Activated T-cell treated with anti-CD3 and anti-CD28 coated beads for 4 hours (primary cell): ENCODE measurements at places on chromosomes 11 and 22.
A peak's percentile ranks its signal among the peaks of the same experiment; 100 is the strongest.

DNA sequence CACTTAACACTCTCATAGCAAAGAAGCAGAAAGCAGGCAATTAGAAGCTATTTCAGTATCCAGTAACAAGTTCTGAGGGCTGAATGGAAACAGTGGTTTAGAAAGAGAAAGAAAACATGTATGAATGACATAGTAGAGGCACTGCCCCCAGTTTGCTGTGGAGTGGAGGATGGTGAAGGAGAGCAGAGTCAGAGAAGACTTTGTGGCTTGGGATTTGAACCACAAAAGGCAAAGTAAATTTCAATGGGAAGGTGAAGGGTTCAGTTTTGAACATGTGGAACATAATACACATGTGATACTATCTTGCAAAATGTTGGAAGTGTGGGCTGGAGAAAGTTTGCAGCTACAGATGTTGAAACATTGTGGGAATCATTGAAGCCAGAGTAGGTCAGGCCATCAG, 81.4 kb downstream of the SNX19 start:
- DNase-seq, result no peak

GRCh38 chr11:71164621-71165020, 87.8 kb downstream of the SHANK2 start:
- DNase-seq, result no peak

GRCh38 chr22:40609216-40609615, 27.3 kb downstream of the MRTFA start:
- no peak for DNase-seq

DNA sequence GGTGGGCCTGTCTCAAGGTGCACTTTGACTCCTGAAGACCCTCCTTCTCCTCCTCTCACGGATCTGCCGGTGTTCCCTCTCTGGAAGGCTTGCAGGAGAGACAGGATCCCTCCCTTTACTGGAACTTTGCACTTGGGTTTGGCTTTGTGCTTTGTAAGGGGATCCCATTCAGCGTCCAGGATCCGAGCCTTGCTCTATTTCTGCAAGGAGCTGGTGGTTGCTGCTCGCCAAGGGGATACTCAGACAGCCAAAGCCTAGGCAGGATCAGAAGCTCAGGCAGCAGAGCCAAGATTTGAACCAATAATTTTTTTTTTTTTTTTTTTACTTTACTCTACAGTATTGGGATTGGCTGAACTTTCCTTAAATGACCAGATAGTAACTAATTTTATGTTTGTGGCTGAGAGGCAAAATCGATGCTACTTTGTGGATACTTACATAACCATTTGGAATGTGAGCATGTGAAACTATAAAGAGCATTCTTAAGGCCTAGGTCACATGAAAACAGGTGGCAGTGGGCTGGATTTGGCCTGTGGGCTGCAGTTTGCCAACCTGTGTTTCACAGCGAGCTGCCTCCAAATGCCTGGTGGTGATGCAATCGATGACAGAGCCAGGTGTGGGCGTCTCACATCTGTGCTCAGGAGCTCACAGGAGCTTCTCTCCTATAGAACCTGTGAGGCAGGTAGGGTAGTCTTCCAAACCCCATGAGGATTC, 25.2 kb downstream of the BCR start:
- DNase-seq, result no peak

DNA sequence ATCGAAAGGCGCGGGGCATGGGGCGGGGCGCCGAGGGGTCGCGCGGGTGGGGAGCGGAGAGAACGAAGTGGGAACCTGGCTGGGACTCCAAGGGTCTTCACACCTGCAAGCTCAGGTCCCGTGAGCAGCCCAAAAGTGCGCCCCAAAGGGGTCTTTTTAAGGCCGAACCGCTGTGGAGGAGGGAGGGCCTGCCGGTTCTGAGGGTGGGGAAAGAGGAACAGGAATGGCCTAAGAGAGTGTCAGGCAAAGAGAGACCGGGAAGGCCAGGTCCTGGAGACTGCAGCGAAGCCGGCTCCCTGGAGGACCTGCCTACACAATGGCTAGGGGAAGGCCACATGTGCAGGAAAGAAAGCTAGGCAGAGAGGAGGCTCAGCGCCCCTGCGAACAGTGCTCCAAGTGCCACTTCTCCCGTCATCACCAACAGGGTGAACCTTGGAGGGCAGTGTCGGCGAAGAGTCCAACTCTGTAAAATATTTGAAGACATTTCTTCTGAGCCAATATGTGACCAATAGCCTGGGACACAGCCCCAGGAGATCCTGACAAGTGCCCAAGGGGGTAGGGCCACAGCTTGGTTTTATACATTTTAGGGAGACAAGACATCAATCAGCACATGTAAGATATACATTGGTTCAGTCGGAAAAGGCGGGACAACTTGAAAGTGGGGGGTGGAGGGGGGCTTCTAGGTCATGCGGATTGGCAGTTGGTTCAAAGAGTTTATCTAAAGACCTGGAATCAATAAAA, 710 bp upstream of the DGCR2 start:
- no peak for DNase-seq

DNA sequence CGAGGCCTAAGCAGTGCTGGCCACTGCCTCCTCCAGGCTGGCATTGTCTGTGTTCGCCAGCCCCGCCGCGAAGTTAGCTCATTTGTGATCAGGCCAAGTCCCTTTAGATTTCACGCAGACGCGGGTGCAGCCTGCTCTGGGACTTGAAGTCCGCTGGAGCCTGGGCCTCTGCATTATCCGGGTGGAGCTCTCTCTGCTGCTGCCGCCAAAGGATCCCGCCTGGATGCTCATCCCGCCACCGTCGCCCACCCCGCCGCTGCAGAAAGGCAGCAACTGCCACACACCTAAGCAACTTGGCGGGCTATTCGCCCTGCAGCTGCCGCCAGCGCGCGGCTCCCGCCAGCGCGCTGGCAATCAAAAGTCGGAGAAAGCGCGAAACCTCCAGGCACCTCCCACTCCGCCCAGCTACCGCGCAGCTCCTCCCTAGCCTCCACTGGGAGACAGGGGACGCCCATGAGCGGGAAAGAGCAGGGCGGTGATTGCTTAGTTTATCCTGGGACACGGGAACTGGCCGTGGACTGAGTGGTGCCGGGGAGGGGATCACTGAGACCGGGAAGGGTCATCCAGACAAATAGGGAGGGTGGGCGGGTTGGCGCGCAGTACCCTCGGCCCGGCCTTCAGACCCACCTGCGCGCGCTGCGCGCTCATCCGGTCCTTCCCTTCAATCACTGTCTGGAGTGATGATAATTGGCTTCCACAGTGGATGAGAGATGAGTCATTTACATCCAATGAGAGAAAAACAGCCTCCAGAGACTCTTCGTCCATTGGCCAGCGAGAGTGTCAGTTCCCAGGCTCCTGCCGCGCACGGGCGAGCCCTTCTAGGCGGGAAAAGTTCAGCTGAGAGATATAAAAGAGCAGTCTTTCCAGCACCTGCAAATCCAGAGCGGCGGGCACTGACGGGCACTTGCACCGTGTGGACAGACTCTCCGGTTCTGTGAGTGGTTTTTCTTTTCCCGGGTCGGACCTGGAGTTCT, at the start of gene FAM111B:
Gene FAM111B (plus strand): TSS at position 875 of the 974 bp plus-strand sequence. CDS start 2,389 bp downstream, outside the sequence.
- peak; percentile 11 for DNase-seq

DNA sequence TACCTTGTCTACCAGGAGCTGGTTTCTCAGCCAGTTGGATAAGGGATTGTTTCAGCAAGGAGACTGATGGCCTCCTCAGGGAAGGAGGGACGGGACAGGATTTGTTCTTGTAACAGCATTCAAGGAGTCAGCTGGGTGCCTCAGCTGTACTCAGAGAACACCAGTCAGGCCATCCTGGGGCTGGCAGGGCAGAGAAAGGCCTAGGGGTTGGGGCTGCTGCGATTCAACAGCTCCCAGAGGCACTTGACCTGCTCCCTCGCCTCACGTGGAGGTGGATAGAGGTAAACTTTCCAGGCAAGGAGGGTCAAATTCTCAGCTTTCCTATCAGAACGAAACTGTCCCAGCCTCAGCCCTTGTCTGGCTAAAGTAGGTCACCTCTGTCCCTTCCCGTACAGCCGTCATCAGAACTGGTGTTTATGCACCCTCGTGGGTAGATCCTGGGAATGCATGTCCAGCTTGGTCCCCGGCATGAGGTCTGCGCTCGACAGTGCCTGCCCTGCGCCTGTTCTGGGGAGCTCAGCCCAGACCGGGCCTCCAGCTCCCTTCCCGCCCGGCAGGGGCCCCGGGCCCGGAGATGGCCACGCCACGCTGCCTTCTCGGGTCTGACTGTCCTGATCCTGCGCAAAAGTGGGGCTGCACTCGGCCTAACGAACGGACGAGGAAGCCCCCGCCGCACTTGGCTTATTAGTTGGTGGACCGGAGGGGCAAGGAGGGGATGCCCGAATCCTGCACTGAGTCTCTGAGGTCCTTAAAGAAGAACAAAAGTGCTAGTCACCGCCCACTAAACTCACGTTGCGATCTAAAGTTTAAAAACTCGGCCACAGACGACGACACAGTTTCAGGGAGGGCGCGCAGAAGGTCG, 762 bp upstream of the CCDC134 start:
- DNase-seq, result no peak

- DNase-seq, result no peak
Measured at GRCh38 chr22:45583504-45583903, 80.8 kb downstream of the FBLN1 start.

DNA sequence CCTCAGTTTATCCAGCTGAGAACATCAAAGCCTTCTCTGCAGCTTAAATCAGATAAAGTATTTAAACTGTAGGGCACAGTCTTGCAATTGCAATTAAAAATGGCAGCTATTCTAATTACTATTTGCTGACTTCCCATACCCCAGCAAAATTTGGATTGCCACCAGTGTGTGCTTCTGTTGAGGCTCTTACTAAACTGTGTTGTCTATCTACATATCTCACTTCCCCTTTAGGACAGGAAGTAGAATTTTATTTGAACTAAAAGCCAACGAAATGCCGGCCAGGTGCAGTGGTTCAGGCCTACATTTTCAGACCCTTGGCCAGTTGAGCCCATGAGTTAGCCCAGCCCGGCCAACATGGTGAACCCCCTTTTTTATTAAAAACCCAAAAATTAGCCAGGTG, 7.1 kb downstream of the SAA4 start:
- no peak for DNase-seq
